ENCODE measurements at places on chromosomes 2 and 18.
A peak's percentile ranks its signal among the peaks of the same experiment; 100 is the strongest.

DNA sequence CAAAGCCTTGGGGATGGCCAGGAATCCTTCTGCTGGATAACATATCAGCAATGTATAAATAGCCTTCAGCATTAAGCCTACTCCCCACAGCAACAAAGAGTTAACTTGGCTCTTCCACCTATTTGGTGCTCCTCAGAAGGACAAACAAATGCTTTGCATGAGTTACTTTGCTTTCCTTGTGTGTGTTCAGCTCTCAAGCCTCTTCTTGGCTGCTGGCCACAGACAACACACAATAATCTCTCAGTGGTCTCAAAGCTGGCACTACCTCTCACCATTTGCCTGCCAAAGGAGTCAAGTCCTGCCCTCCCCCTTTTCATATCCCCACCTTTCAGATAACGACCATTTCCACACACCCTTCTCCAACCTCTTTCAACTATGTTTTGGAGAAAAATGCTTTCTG, 17.5 kb downstream of the FTCDNL1 start:
- no peak for DNase-seq

DNA sequence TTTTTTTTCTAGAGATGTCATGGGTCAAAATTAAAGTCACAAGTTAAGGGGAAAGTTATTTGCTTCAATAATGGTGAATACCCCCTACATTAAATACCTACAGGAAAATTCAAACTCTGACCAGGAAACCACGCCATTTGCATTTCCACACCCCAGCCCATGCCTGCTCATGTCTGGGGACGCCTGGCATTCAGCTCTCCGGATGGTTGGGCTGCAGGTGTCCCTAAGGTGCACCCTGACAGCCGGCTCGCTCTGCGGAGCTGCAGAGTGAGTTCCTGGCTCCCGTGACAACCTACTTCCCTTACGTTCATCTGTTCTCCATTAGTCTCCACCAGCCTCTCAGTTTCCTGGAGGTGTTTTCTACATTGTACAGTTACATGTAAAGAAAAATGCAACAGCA, 122.7 kb upstream of the RIOK3 start:
- DNase-seq: no peak

DNA sequence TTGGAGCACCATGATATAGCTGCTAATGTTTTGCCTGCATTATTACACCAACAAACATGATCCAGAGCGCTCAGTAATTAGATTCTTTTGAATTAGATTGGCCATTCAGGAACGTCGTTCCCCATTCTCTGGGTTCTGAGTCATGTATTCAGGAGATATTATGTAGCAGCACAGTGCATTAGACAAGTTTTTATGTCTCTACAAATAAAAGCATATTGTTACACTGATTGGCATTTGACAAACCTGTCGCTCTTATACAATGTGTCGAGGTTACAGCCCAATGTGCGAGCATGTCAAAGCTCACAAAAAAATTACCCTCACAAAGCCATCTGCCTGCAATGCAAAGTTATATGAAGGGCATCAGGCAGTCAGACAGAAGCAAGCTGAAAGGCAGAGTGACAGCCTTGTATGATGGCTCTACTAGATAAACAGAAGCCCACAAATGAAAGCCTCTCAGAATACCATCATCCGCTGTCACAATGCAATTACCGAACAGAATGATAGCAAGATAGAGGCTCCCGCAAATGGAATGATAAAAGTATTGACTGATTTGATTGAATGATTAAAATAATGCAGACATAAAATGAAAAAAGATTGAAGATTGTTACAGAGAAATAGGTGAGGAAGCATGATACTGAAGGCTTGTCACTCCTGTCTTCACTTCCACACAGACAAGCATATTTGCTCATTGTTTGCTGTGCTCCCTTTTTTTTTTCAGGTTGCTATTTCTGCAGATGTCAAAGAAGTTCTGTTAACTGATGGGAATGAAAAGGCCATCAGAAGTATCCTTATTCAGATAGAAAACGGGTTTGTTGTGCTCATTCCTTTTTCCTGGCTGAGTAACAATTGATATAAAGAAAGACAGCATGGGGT, 234.6 kb upstream of the SIX3 start:
- DNase-seq: no peak

GRCh38 chr2:27251766-27252165, 11.1 kb downstream of the SLC30A3 start:
- DNase-seq: no peak

DNA sequence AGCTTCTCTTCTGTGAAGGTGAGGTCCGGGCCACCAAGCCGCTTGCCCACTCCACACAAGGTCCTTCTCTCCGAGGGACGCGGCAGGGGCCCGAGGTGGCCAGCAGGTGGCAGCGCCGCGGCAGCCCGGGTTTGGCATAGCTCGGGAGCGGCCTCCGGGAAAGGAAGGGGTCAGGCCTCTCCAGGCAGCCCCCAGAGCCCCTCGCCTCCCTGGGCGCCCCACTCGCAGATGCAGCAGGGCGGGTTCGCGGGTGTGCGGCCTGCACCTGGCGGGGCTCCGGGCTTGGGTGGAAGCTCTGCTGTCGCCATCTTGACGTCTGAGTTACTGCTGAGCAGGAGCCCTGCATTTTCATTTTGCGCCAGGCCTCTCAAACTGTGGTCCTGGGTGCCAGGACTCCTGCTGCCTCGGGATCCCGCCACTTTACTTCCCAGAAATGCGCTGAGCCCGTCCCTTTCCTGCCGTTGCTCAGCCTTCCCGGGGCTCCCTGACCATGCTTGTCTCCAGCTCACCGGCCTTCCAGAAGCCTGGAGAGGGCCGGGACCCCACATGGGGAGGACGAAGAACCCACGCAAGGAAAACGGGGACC, 18.6 kb upstream of the NCL start:
- DNase-seq: peak; percentile 67

DNA sequence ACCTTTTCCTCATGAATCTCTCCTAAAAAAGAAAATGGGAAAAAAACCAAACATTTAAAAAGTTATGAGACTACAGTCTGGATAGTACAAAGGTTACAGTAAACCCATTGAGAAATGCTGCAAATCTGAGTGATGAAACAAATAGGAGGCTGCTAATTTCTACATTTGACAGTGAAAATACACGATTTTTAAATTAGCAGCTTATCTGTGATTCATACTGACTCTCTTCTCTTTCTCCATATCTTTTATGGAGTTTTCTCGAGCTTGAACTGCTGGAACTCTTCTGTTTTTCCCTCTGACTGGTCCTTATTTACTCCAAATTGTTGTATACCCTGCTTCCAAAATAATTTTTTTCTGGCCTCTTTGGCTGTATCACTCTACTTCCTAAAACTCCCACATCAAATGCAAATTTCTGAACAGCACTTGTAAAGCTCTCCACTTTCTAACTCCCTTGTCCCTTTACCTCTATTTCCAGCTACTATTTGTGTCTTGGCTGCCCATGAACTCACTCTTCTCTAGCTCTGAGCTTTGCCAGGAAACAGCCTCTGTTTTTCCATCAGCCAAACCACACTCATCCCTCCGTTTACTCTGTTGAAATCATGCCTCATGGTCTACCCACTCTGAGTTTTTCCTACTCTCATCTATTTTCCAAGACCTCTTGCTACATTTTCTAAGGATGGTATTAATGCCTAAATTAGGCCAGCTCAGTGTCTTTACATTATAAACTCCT, 73.7 kb downstream of the RBMS1 start:
- DNase-seq: peak; percentile 62

DNA sequence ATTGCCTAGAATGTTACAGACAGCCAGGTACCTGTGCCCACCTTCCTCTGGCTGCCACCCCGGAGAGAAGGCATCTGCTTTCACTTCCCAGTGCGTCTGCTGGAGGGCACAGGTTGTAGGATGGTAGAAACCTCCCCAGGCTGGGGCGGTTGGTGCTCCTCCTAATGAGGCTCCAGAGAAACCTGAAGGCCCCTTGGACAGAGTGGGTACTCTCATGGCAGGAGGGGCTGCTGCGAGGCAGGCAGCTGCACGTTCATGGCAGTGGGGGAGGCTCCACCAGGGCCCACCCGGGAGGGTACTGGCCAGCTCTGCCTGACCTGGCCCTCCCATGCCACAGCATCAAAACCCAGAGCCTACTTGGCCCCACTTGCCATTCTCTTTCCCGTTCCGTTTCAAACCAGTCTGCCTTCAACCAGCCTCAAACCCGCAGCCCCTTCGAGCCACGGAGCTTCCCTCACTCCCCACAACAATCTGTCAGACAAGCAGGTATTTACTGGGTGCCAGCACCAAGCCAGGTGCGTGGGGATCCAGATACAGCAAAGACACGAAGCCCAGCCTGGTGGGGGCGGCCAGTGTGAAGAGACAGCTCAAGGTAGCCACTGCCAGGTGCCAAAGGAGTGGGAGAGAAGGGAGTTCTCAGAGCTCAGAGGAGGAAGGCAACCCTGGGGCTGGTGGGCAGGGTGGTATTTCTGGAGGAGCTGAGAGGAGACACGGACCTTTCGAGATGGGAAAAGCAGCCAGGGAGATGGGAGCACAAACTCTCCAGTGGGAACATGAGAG, 229.6 kb downstream of the LOXHD1 start:
- no peak for DNase-seq

GRCh38 chr18:61459896-61460648, 126.8 kb downstream of the CDH20 start:
- no peak for DNase-seq

DNA sequence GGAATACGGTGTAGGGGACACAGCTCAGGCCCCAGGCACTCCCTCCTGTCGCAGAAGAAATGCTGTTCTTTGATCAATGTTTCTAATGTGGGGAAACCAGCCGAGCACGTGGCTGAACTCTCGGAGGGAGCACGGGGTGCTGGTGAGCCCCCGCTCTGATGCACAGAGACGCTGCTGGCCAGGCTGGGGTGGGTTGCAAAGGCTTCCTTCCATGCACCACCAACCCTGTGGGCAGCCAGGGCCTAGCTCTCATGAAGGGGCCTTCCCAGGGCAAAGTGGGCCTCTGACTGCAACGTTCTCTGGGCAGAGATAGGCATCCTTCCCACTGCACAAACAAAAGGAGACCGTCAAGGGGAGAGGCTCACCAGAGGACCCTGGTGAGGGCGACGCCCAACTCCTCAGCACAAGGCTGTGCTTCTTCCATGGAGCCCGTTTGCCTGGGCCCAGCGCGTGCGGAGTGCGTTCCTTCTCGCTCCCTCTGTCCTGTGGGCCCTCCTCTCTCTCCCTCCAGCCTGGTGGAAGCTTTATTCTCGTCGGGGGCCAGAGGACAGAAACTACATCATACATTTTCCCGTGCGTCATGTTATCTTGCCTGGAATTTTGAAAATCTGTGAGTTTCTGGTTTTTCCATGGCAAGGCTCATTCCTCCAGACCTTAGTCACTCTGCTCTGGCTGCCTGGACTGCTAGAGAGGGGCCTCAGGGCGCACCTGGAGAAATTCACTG, 61.1 kb upstream of the SP3 start:
- DNase-seq: peak; percentile 35

GRCh38 chr2:80410346-80410745, 105.8 kb upstream of the LRRTM1 start:
- no peak for DNase-seq

- no peak for DNase-seq
These were observed 158.9 kb upstream of the MEIS1 start for GRCh38 chr2:66275984-66276383.

GRCh38 chr2:128473175-128474035, 154.7 kb upstream of the HS6ST1 start:
- DNase-seq: no peak

- peak; percentile 4 for DNase-seq
These were observed 352.0 kb downstream of the THSD7B start for GRCh38 chr2:137117385-137117784.

- DNase-seq: peak; percentile 84
These were observed 89.6 kb downstream of the GBX2 start for GRCh38 chr2:236078297-236079255.

DNA sequence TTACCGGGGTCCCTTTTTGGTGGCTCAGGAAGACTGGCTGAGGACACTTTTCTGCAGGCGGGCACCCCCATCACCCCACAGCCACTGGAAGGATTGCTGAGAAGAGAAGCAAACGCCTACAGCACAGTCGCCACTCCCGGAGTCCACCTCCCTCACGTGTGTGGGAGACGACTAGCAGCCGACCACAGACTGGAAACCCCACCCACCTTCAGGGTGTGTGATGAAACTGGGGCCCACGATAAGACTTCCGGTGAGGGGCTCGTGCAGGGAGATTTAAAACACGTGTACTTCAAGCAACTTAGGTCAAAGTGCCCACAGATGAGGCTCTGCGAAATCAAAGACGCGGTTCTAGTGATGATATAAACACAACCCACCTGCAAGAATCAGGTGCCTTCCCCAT, 26.3 kb downstream of the MBP start:
- no peak for DNase-seq

DNA sequence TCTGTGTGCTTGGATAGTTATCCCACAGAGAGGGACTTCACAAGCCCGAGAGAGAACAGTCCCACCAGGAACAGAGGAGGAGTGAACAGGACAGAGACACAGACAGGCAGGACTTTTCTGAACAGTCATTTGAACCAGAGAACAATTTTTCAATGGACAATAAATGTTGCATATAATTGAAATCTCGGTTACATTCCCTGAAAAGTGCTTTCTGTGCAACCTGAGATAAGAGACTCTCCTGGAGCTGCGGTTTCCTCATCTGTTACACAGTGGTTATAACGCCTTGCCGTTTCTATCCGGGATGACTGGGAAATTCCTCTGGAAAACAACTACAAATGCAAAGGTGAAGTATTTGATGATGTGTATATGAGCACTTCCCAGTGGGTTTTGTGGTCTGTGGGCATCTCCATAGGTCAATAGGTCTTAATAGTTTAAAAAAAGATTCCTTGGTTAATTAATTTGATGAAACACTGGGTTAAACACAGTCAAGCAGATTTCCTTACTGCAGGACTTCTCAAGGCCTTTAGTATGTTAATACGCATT, 87.2 kb upstream of the HPCAL1 start:
- DNase-seq: peak; percentile 29

GRCh38 chr2:437180-437579, 149.3 kb upstream of the ALKAL2 start:
- no peak for DNase-seq

DNA sequence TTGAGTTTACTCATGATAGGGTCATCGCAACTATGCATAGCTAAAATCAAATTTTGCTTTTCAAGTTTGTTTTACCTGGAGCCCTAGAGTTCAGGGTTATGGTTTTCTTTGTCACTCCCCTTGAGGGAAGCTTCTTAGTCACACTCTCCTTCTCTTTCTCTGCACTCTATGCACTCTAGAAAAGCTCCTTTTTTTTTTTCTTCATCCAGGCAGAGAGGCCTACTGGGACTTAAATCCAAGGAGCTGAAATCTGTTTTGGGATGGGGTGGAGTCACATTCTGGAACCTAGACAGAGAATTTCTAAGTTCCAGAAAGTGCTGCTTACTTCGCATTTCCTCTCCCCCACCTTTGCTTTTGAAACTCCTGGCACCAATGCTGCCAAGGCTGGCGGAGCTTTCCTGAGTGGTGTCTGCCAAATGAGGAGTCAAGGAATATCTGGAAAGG, 19.1 kb upstream of the IL18R1 start:
- no peak for DNase-seq

- DNase-seq: no peak
These were observed 663 bp downstream of the C2orf49 start for GRCh38 chr2:105338020-105338385.

- DNase-seq: no peak
These were observed 636.9 kb downstream of the PLCL1 start for GRCh38 chr2:198441246-198441645.

GRCh38 chr2:140481136-140481535, 1649.7 kb downstream of the LRP1B start:
- no peak for DNase-seq

Data from RPMI7951 (cell line).